ENCODE measurements at places on chromosomes 6 and 20.

DNA sequence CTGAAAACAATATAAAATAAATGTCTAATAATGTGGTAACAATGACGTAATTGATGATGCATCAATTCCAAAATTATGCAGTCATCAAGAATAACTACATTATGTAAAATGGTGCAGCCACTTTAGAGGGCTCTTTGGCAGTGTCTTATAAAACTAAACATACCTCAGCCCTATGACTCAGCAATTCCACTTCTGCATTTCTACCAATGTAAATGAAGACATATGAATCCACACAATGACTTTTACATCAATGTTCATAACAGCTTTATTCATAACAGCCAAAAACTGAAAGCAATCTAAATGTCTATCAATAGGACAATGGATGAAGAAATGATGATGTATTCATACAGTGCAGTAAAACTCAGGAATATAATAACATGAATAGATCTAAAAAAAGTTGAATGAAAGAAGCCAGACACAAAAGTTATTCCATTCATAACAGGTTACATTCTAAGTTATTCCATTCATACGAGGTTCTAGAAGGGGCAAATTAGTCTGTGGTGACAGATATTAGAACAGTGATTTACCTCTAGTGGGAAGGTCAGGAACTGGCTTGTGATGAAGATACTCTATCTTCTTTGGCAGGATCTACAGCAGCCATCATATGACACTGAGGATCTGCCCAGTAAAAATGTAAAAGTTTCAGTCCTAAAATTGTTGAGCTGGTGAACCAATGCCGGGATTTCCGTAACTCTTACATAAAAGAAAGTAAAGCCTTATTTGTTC is 396.1 kb downstream of the PLCB1 start:
- DNase-seq: no peak

GRCh38 chr6:162337412-162337811 is 390.2 kb downstream of the PRKN start:
- no peak for DNase-seq

GRCh38 chr6:7243179-7243981 is 69.6 kb downstream of the SSR1 start:
- DNase-seq: peak; percentile 71

- DNase-seq: peak; percentile 86
Measured at GRCh38 chr6:93684339-93684738, 265.0 kb upstream of the EPHA7 start.

GRCh38 chr20:31496761-31497295 is 17.4 kb upstream of the HM13 start:
- no peak for DNase-seq

GRCh38 chr20:9306521-9306920 is 207.9 kb upstream of the LAMP5 start:
- DNase-seq: no peak

DNA sequence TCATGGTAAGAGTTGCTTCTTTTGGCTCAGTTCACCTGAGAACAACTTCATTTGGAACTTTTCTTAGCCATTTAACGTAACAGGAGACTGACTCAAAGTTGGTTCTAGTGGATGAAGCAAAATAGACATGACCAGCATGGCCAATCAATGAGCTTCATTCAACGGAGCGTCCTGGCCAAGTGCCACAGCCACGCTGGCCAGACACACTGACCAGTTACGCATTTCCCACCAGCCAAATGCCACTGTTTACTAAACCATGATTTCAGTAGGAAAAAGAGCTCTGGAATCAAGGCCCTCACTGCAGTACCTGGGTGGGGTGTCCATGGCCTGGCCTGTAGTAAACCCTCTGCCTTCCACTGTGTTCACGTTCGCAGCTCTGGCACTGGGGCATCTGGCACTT is 80.4 kb downstream of the POPDC3 start:
- DNase-seq: no peak

GRCh38 chr6:44278315-44278714 is 8.1 kb downstream of the TMEM151B start:
- DNase-seq: no peak

- DNase-seq: no peak
Measured at GRCh38 chr6:46293641-46294316, 123.0 kb upstream of the ENPP5 start.

DNA sequence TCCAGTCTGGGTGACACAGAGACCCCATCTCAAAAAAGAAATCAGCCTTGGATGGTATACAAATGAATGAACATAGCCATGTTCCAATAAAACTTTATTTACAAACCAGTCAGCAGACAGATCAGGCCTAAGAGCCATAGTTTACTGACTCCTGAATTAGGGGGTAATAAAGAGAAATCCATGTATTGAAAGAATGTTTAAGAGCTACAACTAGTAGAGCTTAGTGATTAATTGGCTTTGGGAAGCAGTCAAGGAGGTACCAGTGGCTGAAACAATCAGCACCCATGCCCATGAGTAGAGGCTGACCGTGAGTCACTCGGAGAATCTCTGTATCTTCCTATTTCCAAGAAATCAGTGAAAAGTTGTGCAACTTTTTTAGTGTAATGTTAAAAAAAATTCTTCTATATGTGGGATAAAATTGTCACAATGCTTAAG is 223.6 kb upstream of the RREB1 start:
- no peak for DNase-seq

GRCh38 chr6:134254118-134254517 is 63.8 kb downstream of the SGK1 start:
- DNase-seq: no peak

DNA sequence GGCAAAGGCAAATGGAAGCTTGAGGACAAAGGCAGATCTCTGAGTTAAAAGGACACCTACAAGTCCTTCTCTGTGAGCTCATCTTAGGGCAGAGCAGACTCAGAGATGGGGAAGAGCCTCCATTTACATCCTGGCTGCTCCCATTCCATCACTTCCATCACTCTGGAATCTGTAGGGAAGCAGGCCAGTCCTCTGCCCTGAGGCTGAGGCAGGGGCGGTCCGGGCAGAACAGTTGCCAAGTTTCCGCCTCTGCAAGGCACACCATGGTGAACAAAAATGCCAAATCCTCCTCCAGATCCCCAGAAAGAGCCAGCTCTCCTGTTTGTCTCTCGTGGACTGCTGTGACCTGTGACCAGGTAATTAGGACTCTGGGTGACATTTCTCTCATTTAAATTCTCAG is 209.6 kb upstream of the SSTR4 start:
- DNase-seq: no peak

- peak; percentile 66 for DNase-seq
Measured at GRCh38 chr6:41371461-41371991, 36.1 kb downstream of the NCR2 start.

DNA sequence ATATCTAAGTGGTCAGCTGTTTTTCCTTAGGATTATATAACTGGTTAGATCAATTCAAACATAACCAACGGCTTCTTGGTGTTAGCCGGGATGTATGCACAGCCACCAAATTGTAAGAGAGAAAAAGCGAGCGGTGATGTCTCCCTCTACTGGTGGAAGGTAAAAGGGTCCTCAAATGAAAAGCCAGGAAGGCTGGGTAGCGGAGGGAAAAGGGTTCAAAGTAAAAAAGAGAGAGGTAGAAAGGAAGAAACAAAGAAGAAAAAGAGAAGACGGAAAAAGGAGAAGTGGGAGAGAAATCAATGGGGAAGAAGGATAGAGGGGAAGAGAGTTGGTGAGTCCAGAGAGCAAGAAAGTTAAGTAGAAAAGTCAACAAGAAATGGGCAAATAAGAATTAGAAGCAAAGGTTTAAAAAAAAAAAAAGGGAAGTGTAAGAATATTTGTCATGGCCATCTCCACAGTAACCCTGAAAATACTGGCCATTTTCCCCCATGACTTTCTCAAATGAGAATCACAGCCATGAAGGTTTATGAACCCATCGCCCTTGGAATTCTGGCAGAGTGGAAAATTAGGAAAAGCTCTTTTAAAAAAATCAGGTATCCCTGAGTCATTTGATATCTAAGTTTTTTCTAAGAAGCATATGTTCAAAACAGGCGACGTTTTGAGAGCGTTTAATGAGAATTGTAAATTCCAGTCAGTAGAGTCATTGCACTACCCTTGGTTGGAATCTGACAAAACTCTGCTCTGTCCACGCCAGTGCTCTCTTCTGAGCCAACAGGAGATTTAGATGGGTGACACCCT is 155.6 kb upstream of the SNX9 start:
- DNase-seq: peak; percentile 64

DNA sequence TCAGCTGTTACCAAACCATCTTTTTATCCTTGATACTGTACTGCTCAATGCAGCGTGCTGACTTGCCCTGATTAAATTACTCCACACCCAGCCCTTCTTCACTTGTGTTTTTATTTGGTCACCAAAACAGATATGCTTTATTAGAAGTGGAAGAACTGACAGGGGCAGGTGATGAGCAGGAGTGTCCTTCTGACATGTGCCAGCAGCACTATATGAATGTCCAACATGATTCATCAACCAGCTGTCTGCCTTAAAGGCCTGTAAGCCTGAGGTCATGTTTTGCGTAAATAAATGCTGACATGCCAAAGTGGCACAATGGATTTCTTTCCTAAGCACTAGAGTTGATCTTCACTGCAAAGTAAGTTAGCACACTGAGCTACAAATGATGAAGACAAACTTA is 15.4 kb downstream of the POPDC3 start:
- peak; percentile 17 for DNase-seq

DNA sequence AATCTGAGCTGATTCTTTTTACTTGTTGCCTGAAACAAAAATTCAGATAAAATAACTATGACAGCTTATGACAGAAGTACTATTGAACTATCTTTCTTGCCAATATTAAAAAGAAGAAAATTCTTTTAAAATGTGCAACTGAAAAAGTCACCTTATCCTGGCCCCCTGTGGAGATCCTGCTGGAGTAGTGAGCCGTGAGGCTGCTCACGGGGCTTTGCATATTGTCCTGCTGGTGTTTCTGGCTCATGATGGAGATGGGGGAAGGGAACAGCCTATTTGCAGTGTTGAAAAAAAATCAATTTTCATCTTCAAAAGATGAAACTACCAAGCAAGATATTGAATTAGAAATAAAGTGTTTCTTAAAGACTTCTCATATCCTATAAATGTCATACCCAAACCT is 216.0 kb downstream of the SAMD5 start:
- no peak for DNase-seq

DNA sequence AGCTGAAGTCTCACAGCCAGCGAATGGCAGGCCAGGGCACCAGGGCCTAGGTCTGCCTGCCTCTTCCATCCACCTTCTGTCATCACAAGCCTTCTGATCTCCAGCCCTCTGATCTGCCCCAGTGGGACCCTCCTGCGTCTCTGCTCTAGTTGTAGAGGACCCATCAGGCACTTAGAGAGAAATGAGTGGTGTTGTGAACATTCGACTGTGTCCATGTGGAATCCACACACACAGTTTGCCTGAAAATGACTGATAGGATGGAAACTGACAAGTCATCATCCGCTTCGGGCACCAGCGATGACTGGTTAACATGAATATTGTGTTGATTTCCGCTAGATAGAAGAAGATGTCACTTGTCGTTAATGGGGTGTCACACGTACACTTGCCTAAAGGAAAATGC is 221.0 kb downstream of the PTPRT start:
- DNase-seq: no peak

DNA sequence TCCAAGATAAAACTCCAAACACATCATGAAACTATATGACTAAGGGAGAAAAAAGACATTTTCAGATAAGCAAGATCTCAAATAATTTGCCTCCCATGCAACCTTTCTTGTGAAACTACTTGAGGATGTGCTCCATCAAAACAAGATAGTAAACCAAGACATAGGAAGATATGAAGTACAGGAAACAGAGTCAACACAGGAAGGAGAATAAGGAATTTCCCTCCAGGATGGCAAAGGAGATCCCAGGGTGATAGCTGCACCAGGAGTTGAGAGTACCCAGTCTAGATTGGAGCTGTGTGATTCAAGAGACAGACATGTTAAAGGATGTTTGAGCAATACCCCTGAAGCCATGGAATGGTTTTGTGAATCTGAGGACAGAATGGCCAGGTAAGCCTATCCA is 15.3 kb downstream of the IL17A start:
- DNase-seq: peak; percentile 4

- DNase-seq: no peak
Measured at GRCh38 chr20:61599061-61599531, 347.0 kb downstream of the CDH4 start.

GRCh38 chr20:51139891-51140290 is 117.0 kb upstream of the KCNG1 start:
- no peak for DNase-seq

- DNase-seq: peak; percentile 36
Measured at GRCh38 chr6:46684771-46685170, 2.9 kb upstream of the TDRD6 start.

- DNase-seq: peak; percentile 10
Measured at GRCh38 chr6:56364827-56365339, 117.5 kb upstream of the COL21A1 start.

GRCh38 chr6:8278562-8278961 is 156.8 kb downstream of the SLC35B3 start:
- DNase-seq: no peak

GRCh38 chr6:99409672-99410071 is 15.4 kb downstream of the PNISR start:
- DNase-seq: no peak

GRCh38 chr6:121695329-121695728 is 259.9 kb downstream of the GJA1 start:
- no peak for DNase-seq

GRCh38 chr6:118808793-118809638 is 84.9 kb upstream of the ASF1A start:
- DNase-seq: no peak
